Skeletal muscle cell (primary cell): ENCODE measurements at places on chromosomes 12 and 14.

DNA sequence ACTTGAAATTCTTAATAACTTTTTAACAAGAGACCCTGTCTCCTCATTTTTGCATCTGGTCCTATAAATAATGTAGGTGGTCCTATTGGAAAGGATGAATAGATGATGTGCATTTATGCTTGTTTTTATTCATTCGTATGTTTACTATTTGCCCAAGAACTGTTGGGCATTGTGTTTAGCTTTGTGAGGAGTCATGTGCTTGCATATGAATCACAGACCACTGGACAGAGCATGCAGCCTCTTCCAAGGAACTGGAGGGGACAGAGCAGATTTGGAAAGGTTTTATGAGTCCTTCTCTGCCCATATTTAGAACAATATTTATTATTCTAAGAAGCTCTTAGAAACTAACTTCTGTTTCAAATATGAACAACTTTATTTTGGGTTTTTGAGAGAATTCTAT is 414.0 kb downstream of the SOX5 start:
- no peak for DNase-seq

DNA sequence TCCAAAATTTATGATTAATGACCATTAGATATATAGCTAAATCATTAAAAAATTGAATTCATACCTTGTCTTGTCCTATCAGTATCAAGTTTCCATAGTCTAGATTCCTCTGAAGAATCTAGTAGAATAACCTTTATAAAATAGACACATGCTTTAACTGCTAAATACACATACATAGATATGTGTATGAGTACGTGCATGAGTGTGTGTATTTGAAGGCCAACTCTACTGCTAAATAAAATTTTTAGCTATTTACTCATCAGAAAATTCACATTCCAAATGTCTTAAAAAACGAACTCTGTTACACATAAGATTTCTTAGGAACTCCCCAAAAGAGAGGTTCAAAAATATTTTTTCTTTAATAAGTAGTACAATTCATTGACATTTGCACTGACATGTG is 233.0 kb downstream of the SSPN start:
- DNase-seq, result no peak

- DNase-seq, result no peak
Observed at GRCh38 chr14:51004801-51005526, 60.7 kb upstream of the PYGL start.

DNA sequence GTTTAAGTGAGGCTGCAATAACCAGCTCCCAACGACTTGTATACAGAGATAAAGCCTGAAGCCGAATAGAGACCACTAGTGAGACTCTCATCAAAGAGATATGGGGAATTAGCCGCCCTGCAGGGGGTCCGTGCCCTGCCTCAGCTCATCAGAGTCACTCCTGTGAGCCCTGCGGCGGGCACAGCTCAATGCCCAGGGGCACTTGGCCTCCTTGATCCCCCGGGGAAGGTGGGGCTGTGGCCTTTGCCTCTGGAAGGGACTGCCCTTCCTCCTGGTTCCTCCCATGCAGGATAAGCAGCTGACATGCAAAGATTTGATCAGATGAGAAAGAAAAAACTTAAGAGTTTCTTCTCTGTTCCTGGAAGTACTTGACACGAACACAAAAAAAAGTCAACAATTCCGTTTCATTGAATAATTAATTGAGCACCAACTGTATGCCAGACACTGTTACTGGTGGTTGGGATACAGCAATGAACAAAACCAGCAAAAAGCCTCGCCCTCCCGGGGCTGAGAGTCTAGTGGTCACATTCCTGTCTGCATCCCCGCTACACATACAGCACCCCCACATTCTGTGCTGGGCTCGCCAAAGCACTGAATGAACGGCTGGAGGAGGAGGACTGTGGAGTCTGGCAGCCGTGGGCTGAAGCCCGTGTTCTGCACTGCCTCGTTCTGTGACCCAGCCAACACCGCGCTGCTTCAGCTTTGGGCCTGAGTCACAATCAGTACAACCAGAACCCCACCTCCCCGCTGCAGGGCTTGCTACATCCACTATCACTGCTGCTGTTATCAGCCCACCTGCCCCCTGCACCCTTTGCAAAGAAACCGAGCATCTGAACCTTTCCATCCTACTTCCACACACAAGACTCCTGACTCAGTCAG is 10.3 kb downstream of the TTC7B start:
- no peak for DNase-seq

- no peak for DNase-seq
Observed at GRCh38 chr14:65170318-65170717, 68.0 kb upstream of the MAX start.

DNA sequence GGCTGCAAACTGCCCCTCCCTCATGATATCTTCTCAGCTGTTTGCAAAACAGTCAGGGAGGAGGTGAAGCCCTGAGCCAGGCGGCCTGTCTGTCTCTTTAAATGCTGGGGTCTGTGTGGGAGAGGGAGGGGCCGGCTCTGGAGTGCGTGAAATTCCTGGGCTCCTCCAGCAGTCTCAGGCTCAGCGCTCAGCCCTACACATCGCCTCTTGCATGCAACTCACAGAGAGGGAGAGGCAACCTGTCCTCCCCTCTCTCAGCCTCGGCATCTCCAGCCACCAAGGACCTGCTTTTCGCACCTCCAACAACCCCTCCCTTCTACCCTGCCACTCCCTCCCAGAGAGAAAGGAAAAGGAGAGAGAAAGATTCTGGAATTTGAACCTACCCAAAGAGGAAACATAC is at the start of gene NRXN3:
Gene NRXN3, plus strand, starts transcription at position 171 of the 400 bp plus-strand sequence. CDS start 72,721 bp downstream, outside the sequence.
- DNase-seq, result no peak

DNA sequence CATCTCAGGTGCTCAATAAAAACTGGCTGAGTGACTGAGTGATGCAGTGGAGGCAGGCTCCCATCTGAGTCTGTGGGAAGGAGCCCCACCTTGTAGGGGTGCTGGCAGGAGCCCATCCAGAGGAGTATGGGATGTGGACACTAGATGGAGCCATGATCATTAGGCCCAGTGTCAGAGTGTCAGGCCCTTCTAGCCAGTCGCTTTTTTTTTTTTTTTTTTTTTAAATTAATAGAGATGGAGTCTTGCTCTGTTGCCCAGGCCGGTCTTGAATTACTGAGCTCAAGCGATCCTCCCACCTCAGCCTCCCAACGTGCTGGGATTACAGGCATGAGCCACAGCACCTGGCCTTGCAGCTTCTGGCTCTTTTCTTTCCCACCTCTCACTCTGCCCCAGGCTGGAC is 11.5 kb downstream of the RITA1 start:
- no peak for DNase-seq

GRCh38 chr12:18750085-18750484 is 12.2 kb downstream of the CAPZA3 start:
- peak; percentile 16 for DNase-seq

- DNase-seq, result no peak
Observed at GRCh38 chr12:6360080-6360571, 15.2 kb downstream of the SCNN1A start.

DNA sequence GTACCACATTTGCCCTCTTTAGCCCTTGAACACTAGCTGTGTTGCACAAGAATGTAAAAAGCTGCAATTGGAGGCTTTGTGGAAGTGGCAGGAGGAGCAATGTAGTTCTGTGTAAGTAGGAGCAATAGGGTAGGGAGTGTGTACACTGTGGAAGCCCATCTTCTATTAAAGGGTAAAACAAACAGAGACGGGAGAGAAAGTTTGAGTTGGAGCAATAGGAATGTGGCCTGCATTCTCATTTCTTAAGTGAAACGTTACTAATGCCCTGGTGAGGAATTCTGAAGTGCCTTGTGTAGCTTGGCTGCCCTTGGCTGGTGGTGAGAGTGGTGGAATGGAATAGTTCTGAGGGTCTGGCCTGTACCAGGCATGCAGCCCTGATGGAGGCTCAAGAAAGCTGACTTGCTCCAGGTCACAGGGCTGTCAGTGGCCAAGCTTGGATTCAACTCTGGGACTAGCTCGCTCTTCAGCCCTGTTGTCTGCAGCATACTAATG is 38.8 kb upstream of the ATP23 start:
- no peak for DNase-seq

- DNase-seq, result no peak
Observed at GRCh38 chr12:12176402-12176801, 90.4 kb downstream of the LRP6 start.

GRCh38 chr12:66393890-66394289 is 91.6 kb downstream of the HELB start:
- DNase-seq, result no peak

DNA sequence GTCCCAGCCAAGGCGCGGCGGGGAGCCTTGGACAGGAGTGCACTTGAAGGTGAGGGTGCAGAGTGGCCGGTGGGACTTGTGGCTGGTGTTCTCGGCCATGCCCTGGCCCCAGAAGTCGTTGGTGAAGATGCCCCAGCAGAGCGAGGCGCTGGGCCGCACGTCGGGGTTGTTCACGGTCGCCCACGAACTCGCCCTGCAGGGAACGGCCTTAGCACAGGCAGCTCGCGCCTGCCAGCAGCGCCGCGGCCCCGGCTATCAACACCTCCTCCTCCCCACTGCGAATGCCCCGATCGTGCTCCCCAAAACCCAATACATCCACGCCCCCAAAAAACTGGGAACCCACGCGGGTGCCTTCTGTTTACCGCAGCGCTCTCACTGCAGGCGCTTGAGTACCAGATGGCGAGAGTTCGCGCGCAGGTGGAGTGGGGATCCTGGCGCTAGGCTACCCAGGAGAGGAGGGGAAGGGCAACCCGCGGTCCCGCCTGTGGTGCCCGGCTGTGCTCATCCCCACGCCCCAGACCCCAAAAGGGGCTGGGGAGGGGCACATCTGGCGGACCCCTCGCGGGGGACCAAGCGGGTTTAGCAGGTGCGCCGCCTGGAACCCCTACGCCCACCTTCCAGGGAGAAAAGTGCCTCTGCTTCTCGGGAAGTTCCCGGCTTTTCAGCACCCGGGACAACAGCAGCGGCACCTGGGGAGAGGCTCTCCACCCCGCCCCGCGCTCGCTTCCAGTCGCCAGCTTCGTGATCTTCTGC is 386.3 kb upstream of the TMTC1 start:
- DNase-seq, result no peak

DNA sequence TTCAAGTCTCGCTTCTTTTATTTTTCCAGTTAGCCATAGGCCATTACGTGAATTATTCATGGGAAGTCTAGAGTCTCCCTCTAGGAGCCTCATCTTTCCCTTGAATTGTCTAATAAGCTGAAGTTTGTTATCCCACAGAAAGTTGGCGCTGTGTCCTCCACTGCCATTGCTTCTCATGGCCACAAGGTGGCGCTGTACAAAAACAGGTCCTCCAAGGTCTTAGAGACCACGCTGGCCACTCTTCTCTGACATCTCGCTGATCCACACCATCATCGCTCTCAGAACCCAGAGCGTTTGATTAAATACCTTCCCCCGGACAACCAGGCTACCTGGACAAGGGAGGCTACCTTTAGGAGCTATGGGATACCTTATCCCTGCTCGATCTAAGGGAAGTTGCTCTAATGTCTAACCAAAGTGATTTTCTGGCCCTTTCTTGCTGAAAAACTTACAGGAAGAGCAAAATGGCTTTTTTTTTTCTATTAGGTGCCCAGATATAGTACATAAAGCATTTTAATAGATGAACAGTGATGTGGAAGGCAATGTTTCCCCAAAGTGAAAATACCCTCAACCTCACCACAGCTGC is 110.0 kb downstream of the CCDC60 start:
- DNase-seq, result no peak

DNA sequence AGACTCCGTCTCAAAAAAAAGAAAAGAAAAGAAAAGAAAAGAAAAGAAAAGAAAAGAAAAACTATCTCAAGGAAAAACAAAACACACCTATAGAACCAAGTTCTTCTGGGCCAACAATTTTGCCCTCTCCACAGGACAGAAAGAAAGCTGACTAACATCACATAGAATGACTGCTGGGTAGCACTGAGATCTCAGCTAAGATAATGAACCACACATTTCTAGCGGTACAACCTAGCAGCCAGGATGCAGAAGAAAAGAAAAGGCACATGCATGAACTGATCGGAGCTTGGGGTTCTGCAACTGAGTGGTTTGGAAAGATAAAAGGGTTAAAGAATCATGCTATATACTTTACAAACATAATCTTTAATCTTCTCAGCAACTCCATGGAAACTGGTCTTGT is 19.5 kb downstream of the TMED10 start:
- DNase-seq, result no peak

DNA sequence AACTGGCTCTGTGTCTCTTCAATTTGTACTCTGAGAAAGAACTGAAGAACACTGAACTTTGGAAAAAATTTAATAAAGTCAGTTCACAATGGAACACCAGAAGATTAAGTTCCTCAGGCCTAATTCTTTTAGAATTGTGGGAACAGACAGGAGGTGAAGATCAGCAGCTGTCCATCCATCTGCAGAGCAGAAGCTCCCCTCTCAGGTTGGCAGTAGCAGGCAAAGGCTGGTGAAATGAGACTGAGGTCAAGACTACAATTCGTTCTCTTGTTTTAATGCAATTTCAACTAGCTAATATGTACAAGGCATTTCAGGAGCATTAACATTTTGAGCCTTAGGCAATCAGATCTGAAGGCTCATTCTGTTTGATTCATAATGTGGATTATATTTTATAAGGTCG is 10.3 kb upstream of the TRHDE start:
- DNase-seq, result no peak

DNA sequence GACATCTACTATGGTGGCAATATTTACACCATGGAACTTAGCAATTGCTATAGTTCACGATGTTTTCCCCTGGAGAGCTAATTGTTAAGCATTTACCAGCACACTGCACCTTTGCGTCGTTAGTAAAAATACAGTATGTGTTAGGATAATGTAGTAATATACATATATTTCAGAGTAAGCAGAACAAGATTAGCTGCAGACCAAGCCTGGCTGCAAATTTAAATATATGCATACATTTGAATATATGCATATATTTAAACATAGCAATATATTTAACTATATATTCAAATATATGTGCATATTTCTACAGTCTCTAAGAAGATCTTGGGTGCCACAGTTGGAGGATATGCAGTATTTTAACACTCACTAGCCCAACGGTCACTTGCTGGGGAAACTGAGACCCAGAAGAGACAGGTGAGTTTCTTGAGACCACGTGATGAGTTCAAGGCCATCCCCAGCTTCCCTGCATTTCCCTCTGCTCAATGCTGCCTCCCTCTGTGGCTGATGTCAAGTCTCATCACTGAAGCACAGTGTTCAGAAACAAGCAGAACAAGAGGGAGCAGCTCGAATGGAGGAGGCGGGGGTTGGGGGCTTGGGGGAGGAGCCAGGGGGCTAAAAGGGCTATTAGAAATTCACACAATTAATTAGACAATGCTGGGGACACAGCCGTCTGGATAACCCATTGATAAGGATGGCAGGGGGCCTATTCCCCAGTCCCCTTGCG is 708.0 kb downstream of the MED13L start:
- no peak for DNase-seq

GRCh38 chr14:102248121-102248520 is 56.8 kb downstream of the MOK start:
- DNase-seq, result no peak

DNA sequence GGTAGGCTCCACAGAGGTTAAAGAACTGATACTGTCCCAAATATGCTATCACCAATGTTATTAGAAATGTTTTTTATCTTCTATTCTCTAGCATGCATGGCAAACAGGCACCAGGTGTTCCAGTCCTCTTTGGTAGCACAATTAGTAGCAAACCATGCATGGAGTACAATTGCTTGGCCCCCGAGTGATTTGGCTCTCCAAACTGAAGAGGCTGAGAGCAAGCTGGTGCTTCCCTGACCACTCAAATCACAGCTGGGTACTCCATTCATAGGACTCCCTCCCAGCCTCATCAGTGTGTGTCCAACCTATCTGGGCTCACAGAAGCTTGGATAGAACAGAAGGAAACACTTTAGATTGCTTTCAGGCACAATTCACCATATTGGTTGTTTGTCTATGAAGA is 93.4 kb downstream of the DIO2 start:
- no peak for DNase-seq
